Hepatocyte (in vitro differentiated cells): ENCODE measurements at places on chromosomes 12 and 14.

GRCh38 chr12:28089338-28089737, 100.9 kb upstream of the CCDC91 start:
- no peak for DNase-seq

GRCh38 chr12:94563286-94563685, 87.1 kb downstream of the TMCC3 start:
- DNase-seq: no peak

DNA sequence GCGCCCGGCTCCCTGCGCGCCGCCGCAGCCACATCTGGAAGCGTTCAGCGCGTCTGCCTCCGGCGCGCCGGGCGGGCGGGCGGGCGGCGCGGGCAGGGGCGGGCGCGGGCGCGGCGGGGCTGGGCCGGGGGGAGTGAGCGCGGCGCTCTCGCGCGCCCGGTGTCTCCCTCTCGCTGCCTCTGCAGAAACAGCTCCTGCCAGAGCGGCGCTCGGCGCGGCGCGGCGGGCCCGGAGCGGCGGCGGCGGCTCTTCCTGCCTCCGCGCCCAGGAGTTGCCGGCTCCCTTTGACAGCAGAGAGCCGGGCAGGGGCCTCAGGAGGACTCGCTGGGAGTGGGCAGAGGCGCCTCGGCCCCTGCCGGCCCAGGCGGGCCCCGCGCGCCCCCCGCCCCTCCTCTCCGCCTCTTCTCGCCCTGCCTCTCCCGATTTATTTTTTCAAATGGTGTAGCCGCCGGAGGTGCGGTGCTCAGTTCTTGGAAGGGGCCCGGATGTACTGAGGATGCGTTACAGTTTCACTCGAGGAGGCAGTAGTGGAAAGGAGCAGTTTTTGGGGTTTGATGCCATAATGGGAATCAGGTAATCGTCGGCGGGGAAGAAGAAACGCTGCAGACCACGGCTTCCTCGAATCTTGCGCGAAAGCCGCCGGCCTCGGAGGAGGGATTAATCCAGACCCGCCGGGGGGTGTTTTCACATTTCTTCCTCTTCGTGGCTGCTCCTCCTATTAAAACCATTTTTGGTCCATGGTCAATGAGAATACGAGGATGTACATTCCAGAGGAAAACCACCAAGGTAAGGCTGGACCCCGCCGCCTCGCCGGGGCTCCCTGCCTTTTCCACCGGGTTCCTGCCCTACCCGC, at the start of gene CACNA1C:
Gene CACNA1C, plus strand, starts transcription at position 162 of the 853 bp plus-strand sequence. Its CDS starts 576 bp downstream, at position 738.
- DNase-seq: peak; percentile 87

DNA sequence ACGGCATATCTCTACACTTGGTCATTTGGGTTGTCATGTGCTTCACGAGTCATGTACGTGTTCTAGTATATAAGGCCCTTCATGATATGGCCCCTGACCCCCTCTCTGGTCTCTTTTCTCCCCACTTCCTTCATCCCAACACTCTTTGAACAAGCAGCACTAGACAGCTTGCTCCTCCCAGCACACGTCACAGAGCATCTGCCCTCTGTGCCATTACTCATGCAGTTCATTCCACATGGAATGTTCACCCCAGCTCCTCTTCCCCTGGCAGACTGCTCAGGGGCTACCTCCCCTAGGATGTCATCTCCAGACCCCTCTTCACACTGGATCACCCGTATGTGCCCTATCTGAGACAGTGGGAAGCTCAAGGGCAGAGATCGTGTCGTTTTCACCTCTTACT, 14.1 kb upstream of the LRP1-AS start:
- DNase-seq: no peak

DNA sequence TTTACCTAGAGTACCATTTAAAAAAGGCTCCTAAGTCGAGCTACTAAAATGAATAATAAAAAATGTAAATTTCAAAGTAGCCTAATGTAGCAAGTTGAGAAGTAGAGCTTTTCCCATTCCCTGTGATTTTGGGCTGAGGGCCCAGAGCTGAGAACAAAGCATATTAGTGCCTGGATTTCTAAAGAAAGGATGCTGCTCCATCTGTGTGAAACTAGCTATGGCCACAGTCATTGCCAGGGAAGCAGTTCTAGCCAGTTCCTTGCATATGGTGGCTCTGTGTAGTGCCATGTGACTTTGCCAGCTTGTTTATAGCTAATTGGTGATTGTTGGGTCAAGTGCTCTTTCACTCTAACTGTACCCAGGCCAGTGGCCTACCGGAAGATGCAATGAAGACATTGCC, 20.4 kb upstream of the FBXO33 start:
- DNase-seq: no peak

DNA sequence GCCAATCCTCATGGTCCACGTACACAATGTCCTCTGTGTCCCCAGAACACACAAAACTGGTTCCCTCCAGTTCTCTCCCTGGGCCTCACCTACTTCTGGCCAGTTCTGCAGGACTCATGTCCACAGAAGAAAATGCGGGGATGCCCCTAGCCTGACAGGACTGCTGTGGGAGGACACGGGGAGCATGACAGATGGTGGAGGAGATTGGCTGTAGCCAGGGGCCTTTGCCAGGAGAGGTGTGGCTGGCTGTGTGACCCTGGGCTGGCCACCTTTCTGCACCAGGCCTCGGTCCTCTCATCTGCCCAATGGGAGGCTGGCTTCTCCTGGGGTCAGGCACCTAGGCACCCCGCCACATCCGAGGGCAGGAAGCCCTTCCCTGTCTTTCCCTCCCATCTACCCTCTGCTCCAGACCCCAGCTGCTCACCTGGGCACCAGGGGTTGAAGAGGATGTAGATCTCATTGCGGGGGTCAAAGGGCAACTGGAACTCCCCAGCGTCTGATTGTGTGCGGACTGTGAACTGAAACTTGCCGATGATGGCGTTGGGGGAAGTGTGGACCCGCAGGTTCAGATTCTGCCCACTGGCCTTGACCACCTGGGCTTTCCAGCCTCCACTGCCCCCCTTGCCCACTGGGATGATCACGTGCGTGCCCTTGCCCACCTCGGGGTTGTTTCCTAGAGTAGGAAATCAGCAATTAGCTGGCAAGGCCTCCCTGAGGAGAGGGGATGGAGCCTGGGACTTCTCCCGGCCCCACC, 2.8 kb downstream of the TGM1 start:
- DNase-seq: no peak
